ENCODE measurements at places on chromosomes 12 and 14.

DNA sequence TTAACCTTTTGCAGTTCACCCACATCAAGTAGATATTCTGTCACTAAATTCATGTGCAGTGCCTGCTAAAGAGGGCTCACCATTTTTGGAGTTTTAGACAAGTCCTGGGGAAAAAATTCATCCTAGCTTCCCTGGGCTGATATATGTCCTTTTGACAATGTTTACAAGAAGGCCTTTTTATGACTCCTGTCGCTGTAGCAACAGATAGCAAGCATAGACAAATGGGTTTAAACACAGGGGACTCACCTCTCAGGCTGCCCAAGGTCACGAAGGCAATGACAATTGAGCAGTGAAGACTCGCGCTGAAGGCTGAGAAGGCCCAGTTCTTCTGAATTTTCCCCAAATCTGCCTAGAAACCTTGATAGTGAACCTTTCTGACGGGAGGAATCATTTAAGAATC lies 150.7 kb upstream of the CPM start:
- no peak for DNase-seq

DNA sequence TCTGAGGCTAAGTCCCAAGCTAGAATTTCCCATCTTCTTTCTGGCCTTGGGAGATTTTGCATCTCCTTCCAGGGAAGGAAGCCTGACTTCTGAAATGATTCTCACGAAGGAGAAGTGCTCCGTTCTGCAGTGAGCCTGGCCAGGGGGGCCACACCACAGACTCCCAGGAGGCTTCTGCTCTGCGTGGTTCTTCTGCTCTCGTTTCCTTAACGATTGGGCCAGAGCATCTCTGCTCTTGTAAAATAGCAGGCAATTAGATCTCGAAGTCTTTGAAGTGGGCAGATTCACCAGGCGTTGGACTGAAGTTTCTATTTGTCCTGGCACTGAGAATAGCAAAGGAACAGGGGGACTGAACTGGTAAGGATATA lies 6.7 kb upstream of the BATF start:
- DNase-seq, result no peak

GRCh38 chr12:91058786-91059185 lies 962 bp upstream of the KERA start:
- DNase-seq, result no peak

GRCh38 chr12:4191642-4192041 lies 81.9 kb upstream of the CCND2 start:
- DNase-seq, result no peak

DNA sequence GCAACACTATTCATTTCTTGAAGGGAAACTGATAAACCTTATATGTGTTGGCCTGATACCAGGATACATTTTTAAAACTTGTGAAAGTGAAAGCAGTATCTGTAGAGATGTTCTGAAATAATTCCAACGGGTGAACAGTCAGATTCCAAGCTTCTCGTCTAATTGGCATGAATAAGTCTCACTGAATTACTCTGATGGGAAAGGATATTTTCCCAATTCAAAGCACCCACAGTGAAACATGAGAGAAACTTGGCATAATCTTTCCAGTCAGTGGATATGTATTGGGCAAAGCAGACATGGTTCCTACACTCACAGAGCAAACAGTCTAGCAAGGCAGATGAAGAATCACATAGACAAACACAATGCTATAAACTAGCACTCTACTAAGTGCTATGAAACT lies 413.1 kb downstream of the MED13L start:
- DNase-seq, result no peak

DNA sequence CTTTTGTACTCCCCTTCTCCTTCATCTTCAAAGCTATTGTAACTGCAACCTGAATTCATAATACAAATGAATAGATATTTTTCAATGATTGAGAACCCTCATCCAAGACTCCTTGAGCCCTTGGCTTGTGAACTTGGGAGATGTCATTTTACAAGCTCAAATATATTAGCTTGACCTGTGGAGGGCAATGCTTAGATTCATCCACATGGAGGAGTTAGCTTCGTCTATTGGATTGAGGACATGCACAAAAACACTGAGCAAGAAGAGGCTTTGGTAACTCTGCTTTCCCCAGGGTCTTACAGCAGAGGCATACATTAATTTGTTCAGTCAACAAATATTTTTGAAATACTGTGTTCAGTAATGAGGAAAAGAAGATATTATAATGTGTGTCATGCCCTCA lies 101.1 kb downstream of the OTOGL start:
- no peak for DNase-seq

GRCh38 chr14:51290132-51290531 lies 50.1 kb downstream of the TMX1 start:
- DNase-seq, result no peak

- no peak for DNase-seq
These were observed 22.4 kb upstream of the GALNT16 start for GRCh38 chr14:69237584-69237983.

- peak; percentile 60 for DNase-seq
These were observed 846.7 kb downstream of the TMEM121 start for GRCh38 chr14:106372870-106373652.

DNA sequence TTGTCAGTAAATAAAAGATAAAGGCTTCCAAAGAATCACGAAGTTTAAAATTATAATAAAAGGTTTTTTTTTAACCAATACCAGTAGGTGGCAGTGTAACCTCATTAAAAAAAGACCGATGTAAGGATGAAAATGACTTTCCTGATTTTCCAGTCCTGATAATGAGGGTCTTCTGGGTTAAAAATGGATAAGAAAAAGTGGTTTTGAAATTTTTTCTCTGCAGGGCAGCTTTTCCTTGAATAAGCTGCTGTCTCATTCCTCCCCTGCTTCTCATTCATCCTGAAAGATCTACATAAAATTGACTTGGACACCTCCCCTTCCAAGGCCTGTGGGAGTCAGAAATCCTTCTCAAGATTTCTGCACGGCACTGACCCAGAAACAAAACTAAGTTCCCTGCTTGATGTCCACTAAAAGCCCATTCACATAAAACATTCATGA lies 58.9 kb upstream of the FBXO33 start:
- DNase-seq, result peak; percentile 25

- DNase-seq, result peak; percentile 54
These were observed 4.2 kb downstream of the ARHGAP9 start for GRCh38 chr12:57475271-57476161.

DNA sequence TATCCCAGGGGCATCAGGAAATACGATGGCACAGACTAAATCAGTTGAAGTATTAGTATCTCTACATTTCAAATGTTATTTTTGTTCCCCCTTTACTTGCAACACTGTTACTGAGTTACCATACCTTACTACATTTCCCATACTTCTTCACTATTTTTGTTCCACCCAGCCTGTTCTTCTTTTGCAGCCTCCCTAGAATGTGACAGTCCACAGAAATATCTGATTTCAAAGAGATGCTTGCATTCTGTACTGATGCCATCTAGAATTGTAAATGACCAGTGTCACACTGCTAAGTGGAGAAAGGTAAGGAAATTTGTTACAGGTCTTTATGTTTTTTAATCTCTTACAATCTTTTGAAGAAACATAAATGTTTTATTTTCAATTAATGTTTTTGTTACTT lies 279.9 kb downstream of the CCER1 start:
- no peak for DNase-seq

GRCh38 chr12:99600388-99600787 lies 47.2 kb upstream of the GARIN6 start:
- DNase-seq, result peak; percentile 70

GRCh38 chr12:3278681-3279414 lies 201.7 kb downstream of the TSPAN9 start:
- DNase-seq, result no peak

DNA sequence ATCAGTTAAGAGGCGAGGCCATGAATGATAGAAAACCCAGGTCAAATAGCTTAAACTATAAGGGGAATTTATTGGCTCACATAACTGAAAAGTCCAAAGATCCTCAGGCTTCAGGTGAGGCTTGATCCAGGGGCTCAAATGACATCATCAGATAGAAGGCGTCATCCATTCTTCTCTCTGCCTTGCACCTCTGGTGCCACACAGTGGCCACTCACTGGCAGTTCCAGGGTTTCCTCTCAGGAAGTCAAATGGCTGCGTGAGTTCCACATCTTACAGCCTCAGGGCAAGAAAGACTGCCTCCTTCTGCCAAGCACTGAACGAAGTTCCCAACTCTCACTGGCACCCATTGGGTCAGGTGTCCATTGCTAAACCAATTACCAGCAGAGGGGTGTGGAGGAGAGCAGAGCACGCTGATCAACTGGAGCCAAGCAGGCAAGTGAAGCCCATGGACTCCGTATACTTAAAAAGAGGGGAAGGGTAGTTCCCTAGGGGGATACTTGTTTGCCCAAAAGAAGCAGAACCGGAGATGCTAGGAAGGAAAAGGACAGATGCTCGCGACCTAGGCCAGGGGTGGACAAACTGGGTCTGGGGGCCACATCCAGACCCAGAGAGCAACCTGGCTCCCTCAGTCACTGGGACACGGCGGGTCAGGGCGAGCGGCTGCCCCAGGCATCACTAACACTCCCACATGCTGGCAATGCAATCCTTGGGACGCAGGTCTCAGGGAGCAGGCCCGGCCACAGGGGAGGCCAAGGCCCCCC lies 69.3 kb downstream of the SERPINA3 start:
- DNase-seq, result peak; percentile 86

- no peak for DNase-seq
These were observed 234.0 kb upstream of the CAND1 start for GRCh38 chr12:67035121-67035520.

GRCh38 chr12:127984386-127985055 lies 282.4 kb upstream of the TMEM132C start:
- DNase-seq, result no peak

- DNase-seq, result no peak
These were observed 173.8 kb downstream of the SYNE2 start for GRCh38 chr14:64026600-64026999.

GRCh38 chr12:79441534-79441933 lies 249.2 kb downstream of the PAWR start:
- no peak for DNase-seq

- no peak for DNase-seq
These were observed 57.5 kb upstream of the C14orf180 start for GRCh38 chr14:104521816-104522745.

DNA sequence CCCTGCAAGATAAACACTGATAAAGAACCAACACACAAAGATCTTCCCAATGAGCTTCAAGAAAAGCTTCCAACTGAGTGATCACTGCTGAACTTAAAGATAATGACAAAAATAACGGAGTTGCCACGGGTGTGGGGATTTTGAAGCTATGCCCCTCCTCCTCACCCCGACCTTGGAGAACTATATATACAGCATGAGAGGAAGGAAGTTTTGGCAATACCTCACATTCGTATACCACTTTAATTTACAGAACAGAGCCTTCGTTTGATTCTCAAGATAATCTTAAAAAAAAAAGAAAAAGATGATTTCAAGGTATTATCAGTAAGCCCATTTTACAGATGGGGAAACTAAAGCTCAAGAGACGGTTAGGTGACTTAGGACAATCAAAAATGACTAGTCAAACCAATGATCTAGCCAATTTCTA lies 715 bp downstream of the NEK9 start:
- no peak for DNase-seq

DNA sequence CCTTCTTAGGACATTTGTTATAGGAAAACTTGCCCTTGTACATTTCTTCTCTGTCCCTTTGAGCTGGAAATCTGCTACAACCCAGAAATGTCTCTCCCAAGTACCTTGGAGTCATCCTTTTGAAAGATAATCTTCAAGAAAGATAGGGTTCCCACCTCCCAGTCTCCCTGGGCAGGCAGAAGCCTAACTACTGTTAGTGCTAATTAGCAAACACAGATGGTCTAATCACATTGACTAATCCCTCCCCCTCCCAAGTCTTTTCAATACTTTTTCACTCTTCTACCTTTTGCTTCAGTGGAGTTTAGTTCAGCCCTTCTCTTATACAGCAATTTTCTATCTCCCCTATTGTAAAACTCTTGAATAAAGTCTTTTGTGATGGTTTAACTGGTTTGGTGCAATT lies 129.8 kb upstream of the PPFIA2 start:
- no peak for DNase-seq

GRCh38 chr12:49609875-49610154 lies 4.4 kb upstream of the FAM186B start:
- peak; percentile 82 for DNase-seq

DNA sequence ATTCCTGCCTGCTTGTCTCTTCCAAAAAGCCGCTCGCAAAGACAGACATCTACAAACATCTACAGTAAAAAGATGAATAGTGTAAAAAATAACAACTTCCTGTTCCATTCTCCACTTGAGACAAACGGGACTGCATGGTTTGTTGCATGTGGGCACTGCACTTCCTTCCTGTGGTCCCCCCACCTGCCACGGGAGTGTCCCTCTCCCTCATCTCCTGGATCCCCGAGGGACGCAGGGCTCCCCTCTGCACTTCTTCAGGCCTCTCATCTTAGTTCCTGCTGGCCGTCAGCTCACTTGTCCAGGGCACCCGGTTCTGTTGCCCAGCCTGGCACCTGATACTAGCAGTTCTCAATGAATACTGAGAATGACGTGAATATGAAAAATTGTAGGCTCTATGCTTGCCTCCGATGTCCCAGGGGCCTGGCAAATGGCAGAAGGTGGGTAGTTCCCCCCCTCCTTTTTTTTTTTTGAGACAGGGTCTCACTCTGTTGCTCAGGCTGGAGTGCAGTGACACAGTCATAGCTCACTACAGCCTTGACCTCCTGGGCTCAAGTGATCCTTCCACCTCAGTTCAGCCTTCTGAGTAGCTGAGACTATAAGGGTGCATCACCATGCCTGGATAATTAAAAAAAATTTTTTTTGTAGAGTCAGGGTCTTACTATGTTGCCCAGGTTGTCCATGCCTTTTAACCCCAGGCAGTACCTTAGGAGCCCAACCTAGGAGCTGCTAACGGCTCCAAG lies 3.5 kb upstream of the KLC1 start:
- no peak for DNase-seq

- no peak for DNase-seq
These were observed 92.9 kb upstream of the MAX start for GRCh38 chr14:65195042-65195719.

GRCh38 chr14:68247676-68248268 lies 428.2 kb downstream of the RAD51B start:
- no peak for DNase-seq

DNA sequence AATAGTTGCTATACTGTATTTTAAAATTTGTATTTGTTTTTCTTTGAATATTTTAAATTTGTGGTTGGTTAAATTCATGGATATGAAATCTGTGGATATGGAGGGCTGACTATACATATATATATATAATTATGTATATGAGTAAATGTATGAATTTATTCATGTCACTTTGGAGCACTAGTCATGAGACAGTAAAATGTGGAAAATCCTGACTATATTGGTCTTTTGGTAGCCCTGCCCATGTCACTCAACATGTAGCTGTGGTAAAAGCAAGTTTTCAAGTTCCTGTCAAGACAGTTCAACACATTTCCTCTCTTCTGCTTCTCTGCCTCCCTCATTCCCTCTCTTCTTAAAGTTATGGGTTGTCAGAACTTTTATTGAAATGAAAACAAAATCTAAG lies 17.3 kb upstream of the C12orf71 start:
- no peak for DNase-seq

DNA sequence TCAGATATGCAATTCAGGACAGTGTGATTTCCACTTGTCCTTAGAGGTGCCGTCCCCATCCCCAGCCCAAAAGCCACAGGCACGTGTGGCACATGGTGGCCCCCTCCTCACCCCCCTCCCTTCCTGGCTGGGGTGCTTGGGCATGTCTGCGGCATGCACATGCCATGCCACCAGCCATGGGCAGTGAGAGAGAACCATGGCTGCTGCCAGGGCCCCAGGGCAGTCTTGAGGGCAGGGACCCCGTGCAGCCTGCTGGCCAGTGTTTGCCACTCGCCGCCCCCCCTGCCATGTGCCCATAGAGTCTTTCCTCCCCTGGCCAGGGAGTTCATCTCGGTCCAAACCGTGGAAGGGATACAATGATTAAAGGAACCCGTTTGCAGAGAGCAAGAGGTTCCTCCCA lies 41.5 kb downstream of the TNFAIP2 start:
- DNase-seq, result no peak
